ENCODE measurements at places on chromosomes 16 and 17.

DNA sequence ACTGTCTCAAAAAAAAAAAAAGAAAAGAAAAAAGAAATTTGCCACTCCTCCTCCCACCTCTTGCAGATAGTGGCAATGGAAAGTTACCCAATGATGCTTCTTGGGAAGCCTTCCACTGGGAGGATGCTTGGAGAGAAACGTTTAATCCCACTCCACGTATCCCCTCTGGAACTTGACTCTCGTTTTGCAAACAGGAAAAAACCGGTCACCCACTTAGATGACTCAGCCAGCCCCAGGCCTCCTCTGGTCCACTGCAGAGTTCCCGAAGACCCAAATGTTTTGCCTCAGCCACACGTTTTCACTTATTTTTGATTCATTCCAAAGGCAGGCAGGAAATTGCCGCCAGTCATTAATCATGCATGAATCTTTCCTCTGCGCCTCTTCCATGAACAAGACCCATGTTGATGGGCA, 9.3 kb upstream of the TNFRSF17 start:
- no peak for DNase-seq

- DNase-seq = no peak
Observed at GRCh38 chr17:50710650-50711049, 2.9 kb upstream of the ANKRD40 start.

- DNase-seq = no peak
Observed at GRCh38 chr17:63929860-63930766, 2.0 kb downstream of the CD79B start.

- no peak for DNase-seq
Observed at GRCh38 chr16:81547194-81547938, 102.8 kb downstream of the CMIP start.

- no peak for DNase-seq
Observed at GRCh38 chr16:72406390-72406789, 234.4 kb upstream of the PMFBP1 start.
